AG08395 (cell line): ENCODE measurements at places on chromosomes 1 and 21.

DNA sequence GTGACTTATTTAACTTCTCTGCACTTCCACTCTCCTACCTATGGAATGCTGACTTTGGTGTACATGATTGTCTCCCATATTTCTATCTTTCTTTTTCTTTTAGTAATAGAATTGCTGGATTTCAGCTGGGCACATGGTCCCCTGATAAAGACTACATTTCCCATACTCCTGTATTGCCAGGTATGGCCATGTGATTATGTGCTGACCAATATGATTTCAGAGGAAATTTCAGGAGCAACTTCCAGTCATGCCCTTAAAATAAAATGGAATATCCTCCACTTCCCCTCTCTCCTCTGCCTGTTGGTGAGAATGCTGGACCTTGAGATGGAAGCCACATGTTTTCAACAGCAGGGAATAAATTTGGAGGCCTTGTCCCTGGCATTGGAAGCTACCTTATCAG, 130.7 kb upstream of the IGSF21 start:
- no peak for DNase-seq

DNA sequence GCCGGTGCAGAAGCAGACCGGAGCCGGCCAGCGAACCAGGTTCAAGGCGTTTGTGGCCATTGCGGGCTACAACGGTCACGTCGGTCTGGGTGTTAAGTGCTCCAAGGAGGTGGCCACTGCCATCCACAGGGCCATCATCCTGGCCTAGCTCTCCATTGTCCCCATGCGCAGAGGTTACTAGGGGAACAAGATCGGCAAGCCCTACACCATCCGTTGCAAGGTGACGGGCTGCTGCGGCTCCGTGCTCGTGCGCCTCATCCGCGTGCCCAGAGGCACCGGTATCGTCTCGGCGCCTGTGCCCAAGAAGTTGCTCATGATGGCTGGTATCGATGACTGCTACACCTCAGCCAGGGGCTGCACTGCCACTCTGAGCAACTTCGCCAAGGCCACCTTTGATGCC, 38.1 kb downstream of the LRRC52 start:
- no peak for DNase-seq

- DNase-seq, result no peak
These were observed 19.9 kb upstream of the UBE2U start for GRCh38 chr1:64183395-64184002.

DNA sequence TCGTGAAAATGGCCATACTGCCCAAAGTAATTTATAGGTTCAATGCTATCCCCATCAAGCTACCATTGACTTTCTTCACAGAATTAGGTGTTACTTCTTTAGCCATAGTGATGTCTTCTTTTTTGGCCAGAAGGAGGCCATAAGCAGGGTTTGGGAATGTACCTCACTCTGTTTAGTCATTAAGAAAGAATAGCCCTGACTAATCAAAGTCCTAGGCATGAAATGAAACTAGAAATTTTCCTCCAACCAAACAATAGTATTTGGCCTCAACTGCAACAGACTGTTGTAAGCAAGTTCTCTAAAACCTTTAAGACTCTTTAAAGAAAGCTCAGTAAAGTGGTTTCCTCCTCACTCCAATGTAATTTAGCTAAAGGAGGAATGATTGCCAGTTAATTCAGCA, 163.9 kb downstream of the AKT3 start:
- DNase-seq, result no peak

DNA sequence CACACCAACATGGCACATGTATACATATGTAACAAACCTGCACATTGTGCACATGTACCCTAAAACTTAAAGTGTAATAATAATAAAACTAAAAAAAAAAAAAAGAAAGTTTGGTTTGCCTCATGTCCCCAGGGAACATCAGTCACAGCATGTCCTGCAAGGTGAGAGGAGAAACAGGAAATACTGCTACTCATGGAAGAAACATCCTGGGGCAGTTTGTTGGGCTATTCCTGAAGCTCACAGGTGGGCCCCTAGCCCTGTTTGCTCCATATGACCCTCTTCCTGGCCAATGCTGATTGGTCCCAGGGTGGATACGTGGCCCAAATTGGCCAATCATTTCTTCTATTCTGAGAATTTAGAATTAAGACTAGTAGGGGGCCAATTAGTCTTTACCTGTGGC, 103.4 kb upstream of the ADAR start:
- no peak for DNase-seq

- DNase-seq, result no peak
These were observed 48.7 kb downstream of the LHX4 start for GRCh38 chr1:180278596-180279395.

DNA sequence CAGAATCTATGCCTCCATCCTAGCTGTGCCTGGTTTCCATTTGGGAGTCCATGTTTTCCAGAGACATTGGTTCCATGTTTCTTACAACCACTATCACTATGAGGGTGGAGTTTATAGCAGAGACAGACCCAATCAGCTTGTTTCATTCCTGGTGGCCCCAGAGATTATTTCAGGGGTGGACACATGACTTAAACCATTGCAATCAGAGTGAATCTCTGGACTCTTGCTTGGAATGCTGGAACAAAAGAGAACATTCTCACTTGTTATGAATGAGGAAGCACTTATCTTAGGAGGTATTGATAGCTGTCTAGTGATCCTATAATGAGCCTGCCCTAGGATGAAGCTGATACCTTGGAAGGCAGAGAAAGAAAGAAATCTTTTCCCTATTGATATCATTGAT, 250.3 kb downstream of the ATG4C start:
- DNase-seq, result no peak

DNA sequence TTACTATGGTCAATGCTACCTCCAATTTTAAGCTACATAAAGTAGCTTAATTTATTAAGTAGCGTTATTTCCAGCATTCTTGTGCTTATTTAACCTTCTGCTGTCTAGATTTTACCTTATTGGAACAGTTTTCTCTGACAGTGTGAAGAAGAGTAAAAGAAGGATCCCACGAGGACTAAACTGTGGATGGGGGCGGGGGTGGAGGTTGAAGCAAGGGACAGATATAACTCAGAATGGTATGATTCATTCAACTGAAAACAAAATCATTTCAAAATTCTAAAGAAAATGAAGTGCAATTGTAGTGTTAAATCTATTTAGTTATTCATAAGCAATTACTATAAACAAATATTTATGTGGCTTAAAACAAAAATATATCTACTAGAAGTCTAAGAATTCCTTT, 11.5 kb upstream of the VAV3 start:
- no peak for DNase-seq

DNA sequence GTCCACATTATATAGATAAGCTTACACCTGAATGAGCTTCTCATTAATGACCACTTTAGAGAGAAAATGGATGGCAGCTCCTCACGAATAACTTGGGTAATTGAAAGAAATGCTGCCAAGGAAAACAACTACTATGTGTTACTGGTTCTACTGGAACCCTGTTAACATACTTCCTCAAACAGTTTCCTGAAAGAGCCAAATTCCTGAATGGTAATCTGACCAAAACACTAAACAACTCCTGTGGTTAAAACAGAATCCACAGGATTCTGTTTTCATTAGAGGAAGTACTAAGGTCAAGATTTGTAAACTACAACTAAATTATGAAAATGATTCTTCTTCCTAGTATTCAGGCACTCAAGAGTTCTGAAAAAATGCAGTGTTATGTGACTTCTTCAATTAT, 107.2 kb downstream of the DNM3 start:
- DNase-seq, result peak; percentile 53

DNA sequence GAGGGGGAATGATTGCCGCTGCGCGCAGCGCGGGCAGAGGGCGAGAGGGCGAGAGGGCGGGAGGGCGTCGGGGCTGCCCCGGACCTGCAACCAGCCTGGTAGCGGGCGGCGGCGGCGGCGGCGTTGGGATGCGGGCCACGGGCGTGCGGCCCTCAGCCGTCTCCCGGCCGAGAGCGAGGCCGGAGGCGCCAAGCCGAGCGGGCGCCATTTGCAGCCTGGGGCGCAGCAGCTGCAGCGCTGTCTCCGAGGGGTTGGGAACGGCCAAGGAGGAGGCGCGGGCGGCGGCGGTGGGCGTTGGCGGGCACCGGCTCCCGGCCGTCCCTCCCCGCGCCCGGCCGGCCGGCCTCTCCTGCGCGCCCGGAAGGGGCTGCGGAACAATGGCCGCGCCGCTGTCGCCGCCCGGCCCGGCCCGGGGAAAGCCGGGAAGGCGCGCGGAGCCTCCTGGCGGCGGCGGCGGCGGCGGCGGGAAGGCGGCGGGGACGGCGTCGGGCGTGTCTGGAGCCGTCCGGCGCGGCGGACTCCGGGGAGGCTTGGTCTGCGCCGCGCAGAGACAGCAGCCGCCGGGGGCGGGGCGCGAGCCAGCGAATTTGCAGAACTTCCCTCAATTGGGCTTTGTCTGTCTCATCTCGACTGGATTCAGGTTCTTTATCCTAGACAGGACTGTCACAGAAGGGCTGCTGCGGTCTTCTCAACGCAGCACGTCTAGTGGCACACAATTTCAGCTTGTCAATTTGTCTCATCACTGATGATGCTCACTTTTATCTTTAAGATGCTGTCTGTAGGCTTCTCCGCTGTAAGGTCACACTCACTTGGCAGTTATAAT, 35.7 kb downstream of the ZBTB8B start:
- peak; percentile 85 for DNase-seq

GRCh38 chr1:167601442-167602383, 28.3 kb upstream of the RCSD1 start:
- DNase-seq, result peak; percentile 11

- no peak for DNase-seq
These were observed 30.5 kb upstream of the ZNF496 start for GRCh38 chr1:247362153-247362552.

GRCh38 chr1:13699936-13700520, at the start of gene PRDM2:
TSS of gene PRDM2 (plus strand) at chr1:13700188. CDS start at chr1:13715606, 15,418 bp downstream.
- DNase-seq, result peak; percentile 49

GRCh38 chr1:13943055-13943454, 243.1 kb downstream of the PRDM2 start:
- DNase-seq, result no peak

GRCh38 chr1:222910699-222911098, 95.9 kb downstream of the DISP1 start:
- peak; percentile 38 for DNase-seq

DNA sequence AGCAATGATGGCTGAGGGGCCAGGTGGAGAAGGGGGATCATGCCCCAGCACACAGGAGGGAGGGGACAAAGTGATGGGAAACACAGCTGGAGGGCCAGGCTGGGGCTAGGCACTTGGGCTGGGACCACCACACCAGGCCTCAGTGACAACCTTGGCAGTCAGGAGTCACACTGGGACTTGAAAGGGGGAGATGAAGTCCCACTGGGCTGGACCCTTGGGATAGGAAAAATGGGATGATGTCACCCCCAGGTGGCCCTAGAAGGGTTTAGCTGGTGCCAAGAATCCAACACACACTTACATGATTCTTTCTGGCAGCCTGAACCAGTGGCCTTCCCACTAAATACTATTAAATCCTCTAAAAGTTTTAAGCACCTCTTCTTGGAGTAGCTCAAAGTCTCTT, 17.1 kb downstream of the ZBTB17 start:
- no peak for DNase-seq

DNA sequence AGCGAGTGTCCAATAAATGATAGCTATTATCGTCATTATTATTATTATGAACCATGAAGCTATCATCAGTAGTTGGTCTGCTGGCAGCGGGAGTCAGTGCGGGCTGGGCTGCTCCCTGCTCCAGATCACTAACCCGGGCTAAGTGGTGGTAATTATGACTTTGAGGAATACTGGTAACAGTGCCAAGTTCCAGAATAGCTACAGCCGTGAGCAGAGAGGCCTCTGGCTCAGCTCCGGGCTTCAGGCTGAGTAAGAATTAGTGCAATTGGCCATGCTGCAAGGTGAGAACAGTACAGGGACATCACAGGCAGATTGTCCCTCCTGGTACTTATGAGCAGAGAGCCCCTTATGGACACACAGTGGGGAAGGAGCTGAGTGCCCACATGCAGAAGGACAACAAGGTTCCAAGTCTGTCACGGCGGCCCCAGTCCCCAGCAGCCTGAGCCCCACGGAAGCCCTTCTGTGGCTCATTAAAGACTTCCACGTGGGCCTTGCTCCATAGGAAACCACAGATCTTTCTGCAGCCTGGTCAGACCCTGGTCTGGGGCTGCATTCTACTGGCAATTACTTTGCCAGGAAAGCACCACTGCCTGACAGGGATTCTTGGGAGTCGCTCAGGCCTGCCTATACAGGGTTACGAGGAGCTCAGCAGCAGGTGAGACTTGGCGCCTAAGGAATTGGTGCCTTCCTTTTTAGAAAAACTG, 235.1 kb downstream of the RRAGC start:
- no peak for DNase-seq

GRCh38 chr1:182877842-182878241, 38.7 kb downstream of the DHX9 start:
- DNase-seq, result no peak

DNA sequence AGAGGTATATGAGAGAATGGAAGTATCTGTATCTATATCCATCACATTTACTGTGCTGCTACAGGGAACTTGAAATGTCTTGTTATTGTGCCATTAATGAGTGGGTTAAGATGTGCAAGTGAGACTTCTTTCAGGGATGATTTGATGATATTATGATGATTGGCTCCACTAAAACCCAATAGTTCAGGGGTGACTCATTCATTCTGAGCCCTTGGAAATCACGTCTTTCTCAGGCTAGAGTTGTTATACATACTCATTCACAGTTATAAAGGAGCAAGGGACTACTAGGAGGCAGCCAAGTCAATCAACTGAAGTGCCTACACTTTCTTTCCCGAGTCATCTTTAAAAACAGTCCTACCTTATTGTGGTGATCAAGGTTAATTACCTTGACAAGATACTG, 1109.8 kb upstream of the B3GALT2 start:
- DNase-seq, result no peak

GRCh38 chr1:32215629-32216480, 6.3 kb downstream of the TMEM234 start:
- DNase-seq, result peak; percentile 81

- DNase-seq, result peak; percentile 84
These were observed 8.3 kb downstream of the TSACC start for GRCh38 chr1:156346636-156347035.

- DNase-seq, result no peak
These were observed 102.0 kb upstream of the COA6 start for GRCh38 chr1:234271243-234271606.

DNA sequence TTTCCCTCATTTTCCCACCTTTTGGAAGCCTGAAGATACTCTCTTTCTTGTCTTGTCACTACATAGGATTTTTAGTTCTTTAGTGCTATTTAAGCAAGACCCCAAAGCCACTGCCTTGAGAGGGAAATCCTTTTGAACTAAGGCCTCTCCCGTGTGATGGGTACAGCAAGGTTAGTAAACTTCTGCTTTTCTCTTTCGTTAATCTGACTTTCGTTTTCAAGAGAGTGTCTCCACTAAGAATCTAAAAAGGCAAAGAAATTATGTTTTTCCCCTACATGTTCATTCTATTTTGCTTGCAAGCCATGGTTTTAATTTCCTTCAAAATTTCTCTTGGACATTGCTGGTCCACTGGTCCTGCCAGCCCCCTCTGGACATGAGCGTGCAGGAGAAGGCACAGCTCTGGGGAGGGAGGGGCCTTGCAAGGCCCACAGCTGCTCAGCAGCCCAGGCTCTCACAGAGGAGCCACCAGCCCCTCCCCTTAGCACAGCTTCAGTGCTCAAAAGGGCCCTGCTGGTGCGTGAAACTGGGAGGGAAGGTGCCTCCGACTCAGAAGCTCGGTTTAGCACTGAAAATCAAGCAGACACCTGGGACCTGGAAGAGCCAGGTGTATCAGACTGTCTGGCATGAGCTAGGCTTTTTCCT, 210.9 kb upstream of the GALNT2 start:
- DNase-seq, result peak; percentile 22

- DNase-seq, result peak; percentile 91
These were observed 65.4 kb downstream of the PLEKHA6 start for GRCh38 chr1:204294357-204294756.

GRCh38 chr1:187409341-187409740, 580.6 kb downstream of the PLA2G4A start:
- DNase-seq, result no peak
